ENCODE measurements at places on chromosomes 11 and 22. TPM values are rescaled to one million over a fixed set of nuclear protein-coding genes. Genes with fewer than 3 reads are reported as not detected.
A peak's percentile ranks its signal among the peaks of the same experiment; 100 is the strongest.

GRCh38 chr11:88538098-88538497 is 200.6 kb upstream of the CTSC start:
- peaks cover under 1% of the 10 kb centered on the region for H3K27me3 ChIP-seq
- H3K36me3 ChIP-seq: peaks cover 1% of the 10 kb centered on the region

DNA sequence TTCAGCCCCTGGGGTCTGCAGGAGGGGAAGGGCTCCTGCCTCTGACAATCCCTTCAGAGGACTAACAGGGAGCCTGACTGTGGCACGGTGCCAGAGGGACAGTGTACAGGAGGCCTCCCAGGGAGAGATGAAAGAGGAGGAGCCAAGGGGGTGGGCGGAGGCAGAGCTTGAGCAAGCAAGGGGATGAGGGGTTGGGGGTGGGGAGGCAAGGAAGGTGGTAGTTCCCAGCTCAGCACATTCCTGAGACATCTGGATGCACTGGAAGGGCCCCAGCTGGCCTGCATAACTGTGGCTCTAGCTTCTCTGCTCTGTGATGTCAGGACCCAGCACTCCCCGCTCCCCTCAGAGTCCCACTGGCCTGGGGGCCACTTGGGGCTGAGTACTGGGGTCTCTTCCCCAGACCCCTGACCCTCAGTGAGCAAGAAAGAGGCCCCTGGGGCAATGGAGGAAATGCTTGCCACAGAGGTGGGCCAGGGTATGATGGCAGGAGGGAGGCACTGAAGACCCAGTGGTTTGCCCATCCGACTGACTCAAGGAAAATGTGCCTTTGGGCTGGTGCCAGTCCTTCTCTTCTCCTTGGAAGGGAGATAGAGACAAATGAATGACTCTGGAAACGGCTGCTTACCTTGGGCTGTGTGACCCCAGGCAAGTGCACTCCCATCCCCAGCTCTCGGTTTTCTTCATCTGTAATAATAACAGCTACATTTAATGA is 13.3 kb downstream of the CREB3L1 start:
- H3K4me3 ChIP-seq: no peak overlapping the region
- H3K27ac ChIP-seq: no peak overlapping the region
- no peaks in the 10 kb centered on the region for H3K36me3 ChIP-seq
- no peak for DNase-seq
- peaks cover 4% of the 10 kb centered on the region for H3K4me1 ChIP-seq

ART5 gene
- total RNA-seq: not detected

GRCh38 chr11:95486979-95487378 is 256.0 kb upstream of the SESN3 start:
- no peak overlapping the region for H3K27ac ChIP-seq
- peaks cover 5% of the 10 kb centered on the region for H3K27me3 ChIP-seq
- no peak for DNase-seq
- no peaks in the 10 kb centered on the region for H3K36me3 ChIP-seq
- H3K4me3 ChIP-seq: no peak overlapping the region

OR52E8 gene
- not detected for total RNA-seq

GRCh38 chr22:29215012-29215860 is 9.5 kb downstream of the EMID1 start:
- H3K27ac ChIP-seq: no peak overlapping the region
- H3K27me3 ChIP-seq: peaks cover 5% of the 10 kb centered on the region
- DNase-seq: no peak
- no peaks in the 10 kb centered on the region for H3K4me1 ChIP-seq
- H3K36me3 ChIP-seq: no peaks in the 10 kb centered on the region

DNA sequence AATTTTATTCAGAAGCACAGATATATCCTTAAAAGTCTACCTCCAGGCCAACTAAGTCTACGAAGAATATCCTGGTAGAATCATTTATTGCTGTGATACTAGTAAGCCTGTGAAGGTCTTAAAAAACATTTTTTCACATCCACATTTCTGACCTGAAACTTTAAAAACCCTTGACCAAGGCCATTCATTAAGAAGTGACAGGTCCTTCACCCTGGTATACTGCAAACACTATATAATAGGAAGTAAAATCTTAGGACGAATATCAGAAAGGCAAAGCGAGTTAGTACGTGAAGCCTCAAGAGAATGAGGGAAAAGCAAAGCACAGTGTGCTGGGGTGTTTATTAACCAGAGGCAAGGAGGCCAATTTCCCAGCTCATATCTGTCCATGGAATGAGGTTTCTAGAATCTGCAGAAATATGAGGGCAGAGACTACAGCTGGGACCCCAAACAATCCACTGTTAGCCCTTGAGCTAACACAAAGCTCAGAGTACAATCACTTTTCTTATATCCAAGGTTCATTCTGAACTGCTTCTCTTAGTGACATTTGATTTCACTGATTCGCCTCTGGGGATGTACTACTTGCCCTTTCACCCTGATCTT is 71.0 kb downstream of the AMBRA1 start:
- H3K27ac ChIP-seq: no peak overlapping the region
- no peak overlapping the region for H3K4me3 ChIP-seq
- H3K27me3 ChIP-seq: no peaks in the 10 kb centered on the region

GRCh38 chr11:108160970-108161566 is 39.7 kb downstream of the ACAT1 start:
- no peak for DNase-seq
- H3K36me3 ChIP-seq: peaks cover 45% of the 10 kb centered on the region
- peak overlapping the region; percentile 48 for H3K27ac ChIP-seq
- H3K4me3 ChIP-seq: no peak overlapping the region
- peaks cover 13% of the 10 kb centered on the region for H3K4me1 ChIP-seq

- H3K4me3 ChIP-seq: no peak overlapping the region
- no peaks in the 10 kb centered on the region for H3K36me3 ChIP-seq
- no peak overlapping the region for H3K27ac ChIP-seq
- no peaks in the 10 kb centered on the region for H3K4me1 ChIP-seq
These were observed 20.8 kb downstream of the BID start for GRCh38 chr22:17753401-17753989.

DNA sequence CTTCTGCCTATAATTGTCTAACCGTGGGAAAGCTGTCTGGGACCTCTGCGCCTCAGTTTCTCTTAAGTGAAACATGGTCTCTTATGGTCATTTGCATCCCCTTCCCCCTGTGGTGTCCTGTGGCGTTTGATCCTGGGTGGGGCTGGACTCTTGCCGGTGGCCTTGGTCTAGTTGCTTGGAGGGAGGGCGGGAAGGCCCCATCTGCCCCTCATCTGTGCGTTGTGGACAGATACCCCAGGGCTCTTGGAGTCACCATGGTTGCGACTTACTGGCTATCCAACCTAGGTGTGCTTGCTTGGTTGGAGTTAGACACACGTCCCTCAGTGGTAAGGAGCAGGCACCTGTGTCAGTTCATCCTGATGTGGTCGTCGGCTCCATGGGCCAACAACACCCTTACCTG is 15.2 kb downstream of the SHANK3 start:
- no peak overlapping the region for H3K27ac ChIP-seq
- no peak for DNase-seq
- H3K4me3 ChIP-seq: no peak overlapping the region
- no peaks in the 10 kb centered on the region for H3K36me3 ChIP-seq
- H3K4me1 ChIP-seq: peaks cover 9% of the 10 kb centered on the region

DNA sequence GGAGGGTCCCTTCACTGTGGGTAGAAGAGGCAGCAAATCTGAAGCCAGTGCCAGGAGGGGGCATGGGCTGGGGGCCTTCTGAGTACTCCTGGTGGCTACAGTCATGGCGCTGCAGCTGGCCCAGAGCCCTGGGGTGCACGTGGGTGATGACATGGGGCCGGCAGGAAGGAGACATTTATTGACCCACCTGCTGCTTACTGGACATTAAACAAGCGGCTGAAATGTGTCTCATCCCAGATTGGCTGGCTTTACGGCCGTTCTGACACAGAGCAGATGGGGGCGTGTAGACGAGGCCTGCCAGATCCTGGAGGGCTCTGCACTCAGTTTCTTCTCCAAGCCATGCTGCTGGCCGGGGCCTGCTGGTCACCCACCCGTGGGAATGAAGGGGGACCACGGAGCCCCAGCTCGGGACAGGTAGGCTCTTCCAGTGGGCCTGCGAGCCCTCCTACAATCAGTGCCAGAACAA is 906.9 kb downstream of the BRD1 start:
- H3K36me3 ChIP-seq: no peaks in the 10 kb centered on the region
- H3K27me3 ChIP-seq: no peaks in the 10 kb centered on the region
- DNase-seq: no peak
- H3K27ac ChIP-seq: no peak overlapping the region
- no peaks in the 10 kb centered on the region for H3K4me1 ChIP-seq
- no peak overlapping the region for H3K4me3 ChIP-seq

GPHA2 gene
- total RNA-seq: not detected

GRCh38 chr11:14055936-14056335 is 93.4 kb downstream of the SPON1 start:
- no peaks in the 10 kb centered on the region for H3K27me3 ChIP-seq
- H3K27ac ChIP-seq: no peak overlapping the region
- H3K4me1 ChIP-seq: peaks cover 4% of the 10 kb centered on the region
- no peak for DNase-seq
- no peaks in the 10 kb centered on the region for H3K36me3 ChIP-seq

SYT13 gene
- total RNA-seq: not detected

DNA sequence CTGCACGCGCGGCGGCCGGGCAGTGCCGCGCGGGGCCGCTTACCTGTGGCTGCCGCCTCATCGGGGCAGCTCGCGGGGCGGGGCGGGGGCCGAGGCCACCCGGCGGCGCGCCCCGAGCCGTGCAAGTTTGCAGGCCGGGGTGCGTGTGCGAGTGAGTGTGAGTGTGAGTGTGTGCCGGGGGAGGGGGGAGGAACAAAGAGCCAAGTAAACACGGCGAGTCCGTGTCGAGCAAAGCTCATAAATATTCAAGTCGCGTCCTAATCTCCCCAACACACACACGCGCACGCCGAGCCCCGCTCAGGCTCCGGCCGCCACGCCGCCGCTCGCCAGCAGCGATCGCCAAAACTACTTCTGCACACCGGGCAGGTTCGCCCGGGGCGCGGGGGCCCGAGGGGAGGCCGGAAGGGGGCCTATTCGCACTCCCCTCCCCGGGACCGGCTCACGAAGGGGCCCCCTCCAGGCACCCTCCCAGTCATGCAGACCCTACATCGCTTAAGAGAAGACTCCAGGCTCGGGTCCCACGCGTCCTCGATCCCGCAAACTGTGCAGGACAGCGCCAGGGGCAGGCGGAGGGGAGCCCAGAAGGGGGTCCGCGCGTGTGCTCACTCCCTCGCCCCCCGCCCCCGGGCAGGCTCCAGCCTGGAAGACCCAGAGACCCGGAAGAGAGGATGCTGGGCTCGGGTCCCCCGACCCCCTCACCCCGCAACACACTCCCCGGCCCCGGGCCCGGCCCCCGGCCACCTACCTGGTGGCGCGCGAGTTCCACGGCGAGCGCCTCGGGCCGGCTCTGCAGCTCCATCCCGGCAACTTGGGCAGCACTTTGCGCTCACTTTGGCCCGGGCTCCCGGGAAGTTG is 827 bp downstream of the PHF21B start:
- DNase-seq: no peak
- H3K27ac ChIP-seq: no peak overlapping the region
- H3K4me3 ChIP-seq: peak overlapping the region; percentile 49
- peaks cover 12% of the 10 kb centered on the region for H3K4me1 ChIP-seq

DNA sequence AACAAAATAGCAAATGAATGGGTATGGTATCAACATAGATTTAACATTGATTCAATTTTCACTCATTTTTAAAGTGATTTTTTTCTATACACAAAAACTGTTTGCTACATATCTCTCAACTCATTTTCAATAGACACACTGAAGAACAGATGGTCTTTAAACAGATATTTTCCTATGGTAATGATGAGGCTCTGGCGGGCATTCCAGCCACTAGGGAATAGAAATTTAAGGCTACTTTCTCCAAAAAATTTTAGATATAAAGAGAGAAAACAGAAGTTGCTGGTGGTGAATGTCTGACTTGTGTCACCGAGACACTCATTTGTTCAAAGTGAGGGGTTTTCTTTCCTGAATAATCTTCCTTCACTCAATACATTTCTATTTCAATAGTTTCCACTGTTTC is 693.0 kb downstream of the ETS1 start:
- DNase-seq: no peak
- H3K36me3 ChIP-seq: no peaks in the 10 kb centered on the region
- no peaks in the 10 kb centered on the region for H3K4me1 ChIP-seq
- H3K4me3 ChIP-seq: no peak overlapping the region

CCDC15 gene
- total RNA-seq: 9.7 TPM

CBX7 gene
- total RNA-seq: 25.0 TPM
